NCI-H187 treated with DMSO at 0.1 percent for 48 hours (cell line): ENCODE measurements at places on chromosomes 6 and 20.

DNA sequence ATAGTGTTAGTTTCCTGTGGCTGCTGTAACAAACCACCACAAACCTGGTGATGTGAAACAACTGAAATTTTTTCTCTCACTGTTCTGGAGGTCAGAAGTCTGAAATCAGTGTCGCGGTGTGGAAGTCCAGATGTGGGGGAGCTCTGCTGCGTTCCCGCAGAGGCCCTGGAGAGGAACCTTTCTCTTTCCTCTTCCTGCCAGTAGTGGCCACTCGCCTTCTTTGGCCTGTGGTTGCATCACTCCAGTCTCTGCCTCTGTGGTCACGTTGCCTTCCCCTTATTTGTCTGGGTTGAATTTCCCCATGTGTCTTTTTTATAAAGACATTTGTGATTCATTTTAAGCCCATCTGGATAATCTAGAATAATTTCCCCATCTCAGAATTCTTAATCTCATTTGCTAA, 295.5 kb upstream of the FLRT3 start:
- no peak for DNase-seq

DNA sequence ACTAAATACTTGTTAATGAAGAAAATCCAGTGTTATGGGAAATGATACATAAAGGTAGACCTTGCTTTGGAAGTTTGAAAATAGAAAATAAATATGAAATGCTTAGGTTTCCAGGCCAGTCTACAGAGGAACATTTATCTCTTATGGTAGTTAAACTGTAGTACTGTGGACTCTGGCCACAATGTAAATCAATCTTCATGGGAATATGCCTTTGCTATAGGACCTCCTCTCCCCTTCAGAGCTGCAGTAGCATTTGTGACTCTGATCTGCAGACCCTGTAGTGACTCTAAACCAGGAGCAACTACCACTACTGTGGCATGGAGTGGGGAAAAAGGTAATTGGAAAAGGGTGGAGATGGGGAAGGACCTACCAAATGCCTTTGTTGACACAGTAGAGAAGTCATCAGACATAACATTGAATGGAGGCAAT, 4.5 kb downstream of the HSPA1A start:
- DNase-seq: no peak

- DNase-seq: no peak
Measured at GRCh38 chr6:22357724-22358189, 60.9 kb upstream of the PRL start.

- no peak for DNase-seq
Measured at GRCh38 chr6:49556429-49556837, 6.0 kb downstream of the C6orf141 start.

GRCh38 chr6:12851123-12851695, 134.6 kb downstream of the PHACTR1 start:
- no peak for DNase-seq

GRCh38 chr6:100456908-100457235, 7.8 kb downstream of the SIM1 start:
- DNase-seq: no peak

DNA sequence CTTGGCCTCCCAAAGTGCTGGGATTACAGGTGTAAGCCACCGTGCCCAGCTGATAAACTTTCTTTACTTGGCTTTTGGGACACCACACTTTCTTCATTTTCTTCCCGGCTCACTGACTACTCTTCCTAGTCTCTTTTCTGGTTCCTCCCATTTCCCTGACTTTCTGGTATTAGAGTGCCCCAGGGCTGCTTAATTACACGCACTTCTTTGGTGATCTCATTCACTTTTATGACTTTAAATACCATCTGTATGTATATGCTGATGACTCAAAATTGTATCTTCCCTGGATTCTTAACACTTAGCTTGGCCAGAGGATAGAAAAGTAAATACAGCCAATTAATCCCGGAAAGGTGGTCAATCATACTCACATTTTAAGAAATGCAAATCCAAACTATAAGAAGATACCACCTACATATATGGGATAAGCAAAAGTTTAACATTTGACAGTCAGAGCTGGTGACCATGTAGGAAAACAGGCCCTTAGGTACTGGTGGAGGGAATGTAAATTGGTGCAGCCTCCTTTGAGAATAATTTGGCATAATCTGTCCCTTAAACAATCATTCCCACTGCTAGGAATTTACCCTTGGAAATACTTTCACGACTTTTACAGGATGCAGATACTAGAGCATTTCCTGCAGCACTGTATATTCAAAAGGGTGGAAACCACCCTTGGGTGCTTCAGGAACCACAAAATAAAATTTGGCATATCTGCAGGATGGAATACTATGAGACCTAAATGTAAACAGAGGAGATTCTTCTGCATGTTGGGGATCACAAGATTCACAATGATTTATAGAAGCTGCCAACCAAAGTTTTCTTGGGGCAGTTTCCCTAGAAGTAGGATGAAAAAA, 9.4 kb upstream of the NANP start:
- DNase-seq: no peak

- no peak for DNase-seq
Measured at GRCh38 chr6:43009124-43009523, 4.6 kb downstream of the MEA1 start.

DNA sequence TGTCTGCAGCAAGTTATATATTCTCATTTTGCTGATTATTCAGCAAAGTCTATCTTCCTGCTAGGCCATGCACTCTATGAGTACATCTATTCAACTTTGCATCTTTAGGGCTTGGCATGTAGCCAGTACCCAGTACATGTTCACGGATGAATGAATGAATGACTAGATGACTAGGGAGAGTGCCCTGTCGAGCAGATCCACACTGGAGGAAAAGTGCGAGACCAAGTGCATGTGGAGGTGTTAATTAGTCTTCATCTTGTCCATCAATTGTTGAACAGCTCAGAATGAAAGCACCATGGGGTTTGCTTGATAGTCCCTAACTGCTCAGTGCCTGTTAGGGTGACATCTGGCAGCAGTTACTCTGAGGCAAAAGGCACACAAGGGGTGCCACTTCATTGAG, 30.4 kb downstream of the TM9SF4 start:
- DNase-seq: peak; percentile 39
